Nucleus accumbens (tissue), 56 donors: ENCODE measurements at places on chromosomes 13 and 19.

DNA sequence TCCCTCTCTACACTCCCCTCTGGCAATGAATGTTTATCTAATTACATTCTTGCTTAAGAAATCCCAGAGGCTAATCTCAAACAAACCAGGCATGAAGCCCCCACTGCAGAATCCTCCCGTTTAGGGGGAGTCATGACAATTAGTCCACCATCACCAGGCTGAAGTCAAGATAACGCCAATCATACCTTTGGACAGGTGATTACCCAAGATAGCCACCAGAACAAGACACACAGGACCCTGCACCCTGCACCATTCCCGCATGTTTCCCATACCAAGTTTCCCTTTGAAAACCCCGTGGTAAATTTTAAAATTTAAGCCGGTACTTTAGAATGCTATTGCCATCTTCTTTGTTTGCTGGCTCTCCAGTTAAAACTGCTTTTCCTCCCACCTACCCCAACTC lies 64.8 kb upstream of the XPO4 start:
- no peak for DNase-seq

DNA sequence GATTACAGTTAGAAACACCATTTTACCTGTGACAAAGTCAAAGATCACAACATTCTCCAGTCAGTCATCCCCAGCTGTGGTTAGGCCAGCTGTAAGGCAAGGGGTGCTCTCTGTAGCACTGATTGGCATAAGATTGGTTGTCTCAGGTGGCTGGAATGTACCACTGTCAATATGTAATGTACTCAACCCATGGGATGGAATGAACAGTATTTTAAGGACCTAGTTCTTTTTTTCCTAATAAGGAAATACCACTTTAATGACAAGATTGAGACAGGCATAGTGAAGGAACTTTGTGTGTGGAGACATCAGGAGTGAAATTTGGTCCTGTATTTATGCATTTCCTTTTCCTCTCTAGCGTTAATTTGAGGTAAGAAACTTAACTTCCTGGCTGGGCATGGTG lies 310.7 kb downstream of the ITGBL1 start:
- no peak for DNase-seq

- no peak for DNase-seq
Measured at GRCh38 chr19:279231-279630, 12.0 kb downstream of the PLPP2 start.

GRCh38 chr13:43293986-43294385 lies 270.6 kb downstream of the DNAJC15 start:
- DNase-seq: no peak
